ENCODE measurements at places on chromosomes 2 and 18. TPM values are rescaled to one million over a fixed set of nuclear protein-coding genes. Genes with fewer than 3 reads are reported as not detected.
A peak's percentile ranks its signal among the peaks of the same experiment; 100 is the strongest.

GRCh38 chr2:231622963-231623362 lies 30.3 kb downstream of the TEX44 start:
- peaks cover 23% of the 10 kb centered on the region for H3K4me1 ChIP-seq
- no peak for DNase-seq
- H3K36me3 ChIP-seq: no peaks in the 10 kb centered on the region
- H3K4me3 ChIP-seq: no peak overlapping the region
- no peak overlapping the region for H3K27ac ChIP-seq
- H3K27me3 ChIP-seq: no peaks in the 10 kb centered on the region

The SP5 gene
- total RNA-seq: not detected

The SLC25A52 gene
- not detected for total RNA-seq

DNA sequence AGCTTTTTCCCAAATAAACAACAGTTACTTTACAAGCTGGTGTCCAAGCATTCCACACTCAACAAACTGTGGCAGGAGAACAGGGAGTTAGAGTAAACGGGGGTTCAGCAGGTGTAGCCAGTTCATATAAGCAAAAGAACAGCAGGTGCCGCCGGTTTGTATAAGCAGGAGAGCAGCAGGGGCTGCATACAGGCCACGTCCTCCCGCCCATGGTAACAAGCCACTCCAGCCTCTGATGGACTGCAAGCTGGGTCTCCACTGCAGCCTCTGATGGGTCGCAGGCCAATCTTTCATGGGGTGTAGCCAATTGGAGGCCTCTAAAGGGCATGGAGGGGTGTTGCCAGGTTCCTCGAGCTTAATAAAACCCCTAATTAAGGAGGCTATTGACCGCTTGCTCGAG lies 189.3 kb downstream of the ANKRD30B start:
- no peaks in the 10 kb centered on the region for H3K4me1 ChIP-seq
- H3K36me3 ChIP-seq: no peaks in the 10 kb centered on the region

DNA sequence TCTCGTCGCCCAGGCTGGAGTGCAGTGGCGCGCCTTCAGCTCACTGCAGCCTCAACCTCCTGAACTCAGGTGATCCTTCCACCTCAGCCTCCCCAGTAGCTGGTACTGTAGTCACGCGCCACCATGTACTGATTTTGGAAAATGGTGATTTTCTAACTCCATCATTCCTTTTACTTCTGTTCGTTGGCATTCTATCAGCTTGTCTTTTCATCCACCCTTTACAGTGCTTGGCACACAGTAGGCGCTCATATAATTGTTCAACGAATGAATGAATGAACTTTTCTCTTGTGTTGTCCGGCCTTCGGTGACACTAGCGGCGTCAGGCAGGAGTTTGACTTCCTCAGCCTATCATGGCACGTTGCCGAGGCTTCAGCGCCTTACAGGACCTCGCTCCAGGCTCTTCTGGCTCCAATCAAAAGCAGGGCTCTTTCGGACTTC lies 373 bp upstream of the MTHFD2 start:
- no peaks in the 10 kb centered on the region for H3K27me3 ChIP-seq
- peak overlapping the region; percentile 100 for H3K27ac ChIP-seq
- H3K4me1 ChIP-seq: peaks cover 52% of the 10 kb centered on the region
- H3K4me3 ChIP-seq: peak overlapping the region; percentile 99
- DNase-seq: no peak
